ENCODE measurements at places on chromosomes 5 and 9.

DNA sequence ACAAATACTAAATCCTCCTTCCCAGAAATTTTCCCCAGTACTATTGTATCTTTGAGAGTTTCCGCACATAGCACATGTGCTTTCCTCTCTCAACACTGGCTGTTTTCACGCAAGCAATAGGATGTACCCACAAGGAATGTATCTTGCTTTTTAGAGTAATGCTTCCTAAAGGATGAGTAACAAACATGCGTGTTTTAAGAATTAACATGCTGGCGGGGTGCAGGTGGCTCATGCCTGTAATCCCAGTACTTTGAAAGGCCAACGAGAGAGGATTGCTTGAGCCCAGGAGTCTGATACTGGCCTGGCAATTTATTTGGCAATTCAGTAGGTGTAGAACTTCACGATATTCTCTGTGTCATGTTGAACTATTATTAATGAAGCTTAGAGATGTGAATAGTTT, 4.6 kb downstream of the RUFY1 start:
- DNase-seq: no peak

DNA sequence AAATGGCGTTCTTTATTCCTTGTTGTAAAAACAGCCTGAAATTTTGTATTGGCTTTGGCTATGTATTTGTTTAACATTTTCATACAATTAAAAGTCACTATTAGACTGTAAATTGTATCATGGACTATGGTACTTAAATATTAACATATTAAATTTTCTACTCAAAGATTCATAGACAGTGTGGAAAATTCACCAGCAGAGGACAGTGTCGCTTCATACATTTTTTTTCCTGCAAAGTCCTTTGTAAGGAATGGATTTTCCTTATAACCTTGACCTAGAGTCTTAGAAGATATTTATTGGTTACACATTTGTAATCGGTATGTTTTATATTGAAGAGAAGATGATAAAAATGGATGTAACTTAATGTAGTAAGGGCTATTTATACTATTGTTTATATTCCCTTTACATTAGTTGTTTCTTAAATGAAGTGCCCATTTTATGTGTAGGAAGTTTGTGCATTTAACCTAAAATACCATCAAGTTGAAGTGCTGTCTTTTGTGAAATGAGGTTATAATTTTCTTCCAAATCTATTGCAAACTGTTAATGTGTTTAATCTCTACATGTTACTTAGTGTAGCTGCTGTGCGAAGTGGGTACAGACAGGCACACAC, 150.1 kb downstream of the KDM4C start:
- DNase-seq: no peak

DNA sequence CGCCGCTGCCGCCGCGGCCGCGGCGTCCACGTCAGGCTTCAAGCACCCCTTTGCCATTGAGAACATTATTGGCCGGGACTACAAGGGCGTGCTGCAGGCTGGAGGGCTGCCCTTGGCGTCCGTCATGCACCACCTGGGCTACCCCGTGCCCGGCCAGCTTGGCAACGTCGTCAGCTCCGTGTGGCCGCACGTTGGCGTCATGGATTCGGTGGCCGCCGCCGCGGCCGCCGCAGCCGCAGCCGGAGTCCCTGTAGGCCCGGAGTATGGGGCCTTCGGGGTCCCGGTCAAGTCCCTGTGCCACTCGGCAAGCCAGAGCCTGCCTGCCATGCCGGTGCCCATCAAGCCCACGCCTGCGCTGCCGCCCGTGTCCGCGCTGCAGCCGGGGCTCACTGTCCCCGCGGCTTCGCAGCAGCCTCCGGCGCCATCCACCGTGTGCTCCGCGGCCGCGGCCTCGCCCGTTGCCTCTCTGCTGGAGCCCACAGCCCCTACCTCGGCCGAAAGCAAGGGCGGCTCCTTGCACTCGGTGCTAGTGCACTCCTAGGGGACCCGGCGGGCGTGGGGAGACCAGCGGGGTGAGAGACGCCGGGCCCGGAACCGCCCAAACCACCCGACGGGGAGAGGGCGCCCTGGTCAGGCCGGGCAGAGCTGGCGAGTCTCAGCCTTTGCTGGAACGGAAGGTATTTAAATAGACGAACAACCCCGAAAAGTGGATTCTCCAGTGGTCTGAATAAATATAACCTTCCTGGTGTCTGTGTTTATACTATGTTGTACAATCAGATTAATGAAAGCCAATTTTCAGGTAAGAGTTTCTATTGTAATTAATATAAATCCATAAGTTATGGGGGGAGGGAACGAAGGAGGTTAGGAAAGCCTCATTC, 1.2 kb downstream of the FOXB2 start:
- DNase-seq: no peak

- no peak for DNase-seq
These were observed 189.4 kb upstream of the DMRTA1 start for GRCh38 chr9:22257026-22257816.

- DNase-seq: no peak
These were observed 156.1 kb downstream of the LURAP1L start for GRCh38 chr9:12930906-12931305.

DNA sequence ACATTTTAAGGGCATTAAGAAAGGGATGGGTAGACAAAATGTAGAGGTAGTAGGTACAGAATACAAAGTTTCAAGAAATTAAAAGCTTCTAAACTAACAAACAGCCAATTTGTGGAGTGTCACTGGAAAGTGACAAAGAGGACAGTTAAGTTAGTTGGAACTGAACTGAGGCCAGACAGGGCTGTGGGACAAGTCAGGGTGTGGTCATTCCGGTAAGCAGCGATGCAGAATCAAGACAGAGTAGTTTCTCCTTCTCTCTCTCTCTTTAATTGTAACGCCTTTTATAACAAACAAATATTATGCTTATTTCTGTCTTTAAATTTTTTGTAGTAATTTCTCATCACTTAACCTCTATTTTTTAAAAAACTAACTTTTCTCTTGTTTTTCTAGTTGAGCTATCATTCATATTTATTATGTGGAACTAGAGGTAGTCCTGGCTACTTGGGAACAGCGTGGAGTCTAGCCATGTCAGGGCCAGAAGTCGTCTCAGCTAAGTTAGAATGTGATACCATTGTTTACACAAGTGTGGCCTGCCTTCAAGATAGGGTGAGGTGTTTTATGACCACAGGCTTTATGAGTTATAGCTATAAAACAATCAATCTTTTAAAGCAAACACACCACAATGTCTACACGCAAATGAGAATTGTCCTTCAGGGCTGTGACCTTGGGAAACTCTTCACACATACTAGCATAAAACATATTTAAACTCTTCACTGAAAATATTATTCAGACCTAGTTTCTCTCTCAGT, 115.3 kb upstream of the CDKN2B start:
- no peak for DNase-seq

GRCh38 chr9:86860006-86860405, 87.3 kb downstream of the GAS1 start:
- no peak for DNase-seq

DNA sequence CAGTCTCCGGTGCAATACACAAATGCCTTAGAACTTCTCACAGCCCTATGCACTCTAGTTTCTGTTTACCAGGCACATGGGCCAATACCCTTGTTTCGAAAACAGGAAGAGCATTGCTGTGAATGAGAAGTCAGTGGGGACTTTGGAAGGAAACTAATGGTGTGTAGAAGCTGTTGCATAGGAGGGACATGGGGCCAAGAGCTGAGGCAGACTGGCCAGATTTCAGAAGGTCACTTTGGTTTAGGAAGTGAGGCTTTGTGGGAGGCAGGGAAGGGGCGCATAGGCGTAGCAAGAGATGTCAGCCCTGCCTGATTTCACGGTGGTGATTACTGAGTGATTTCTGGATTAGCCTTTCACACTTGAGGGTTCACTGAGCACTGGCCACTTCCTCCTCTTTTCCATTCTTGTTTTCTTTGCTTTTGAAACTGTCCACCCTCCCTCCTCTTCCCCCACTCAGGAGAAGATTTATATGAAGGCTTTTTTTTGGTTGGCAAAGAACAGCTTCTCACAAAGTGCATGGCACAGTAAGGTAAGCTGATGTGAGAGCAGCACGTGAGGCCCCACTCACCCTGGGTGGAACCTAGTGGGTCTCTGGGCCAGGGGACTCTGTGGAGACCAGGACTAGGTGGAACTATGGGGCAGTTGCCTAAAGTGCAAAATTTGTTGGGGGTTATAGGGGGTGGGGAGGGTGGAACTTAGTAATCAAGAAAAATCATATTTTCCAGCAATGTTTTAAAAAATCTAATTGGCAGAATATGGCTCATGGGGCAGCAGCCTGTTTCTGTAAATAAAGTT, 6.1 kb upstream of the TMEM252 start:
- no peak for DNase-seq
